ENCODE measurements at places on chromosomes 1 and 21.

DNA sequence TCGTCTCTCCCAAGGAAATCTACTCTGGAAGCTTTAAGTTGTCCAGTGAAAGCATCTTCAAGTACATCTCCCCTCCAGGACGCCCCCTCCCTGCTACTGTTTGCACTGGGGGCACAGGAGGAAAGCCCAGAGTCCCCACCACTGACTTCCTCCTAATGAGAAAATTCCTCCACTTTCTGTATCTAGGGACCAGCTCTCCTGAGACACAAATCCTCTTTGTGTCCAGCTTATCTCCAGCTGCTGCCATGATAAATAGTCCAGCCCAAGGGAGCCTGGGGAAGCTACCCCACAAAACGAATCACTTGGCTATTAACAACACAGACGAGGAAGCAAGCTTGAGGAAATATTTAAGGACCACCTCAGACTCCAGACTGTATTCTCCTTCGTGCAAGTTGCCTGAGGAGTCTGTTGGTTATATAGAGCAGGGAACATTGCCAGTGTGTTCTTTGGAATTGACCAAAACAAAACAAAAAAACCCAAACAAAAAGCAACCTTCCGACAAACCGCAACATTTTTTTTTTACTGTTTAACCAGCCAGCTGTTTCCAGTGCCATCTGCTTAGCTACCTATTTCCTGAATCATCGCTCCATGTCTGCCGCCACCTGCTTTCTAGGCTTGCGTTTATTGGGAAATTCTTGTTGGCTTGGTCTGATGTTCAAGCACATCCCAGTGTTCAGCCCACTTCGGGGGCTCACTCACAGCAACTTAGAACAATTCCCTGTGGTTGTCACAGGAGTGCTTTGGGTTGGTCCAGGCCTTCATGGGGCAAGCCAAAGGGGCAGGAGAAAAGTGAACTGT is 7.7 kb downstream of the C1orf226 start:
- DNase-seq, result no peak

DNA sequence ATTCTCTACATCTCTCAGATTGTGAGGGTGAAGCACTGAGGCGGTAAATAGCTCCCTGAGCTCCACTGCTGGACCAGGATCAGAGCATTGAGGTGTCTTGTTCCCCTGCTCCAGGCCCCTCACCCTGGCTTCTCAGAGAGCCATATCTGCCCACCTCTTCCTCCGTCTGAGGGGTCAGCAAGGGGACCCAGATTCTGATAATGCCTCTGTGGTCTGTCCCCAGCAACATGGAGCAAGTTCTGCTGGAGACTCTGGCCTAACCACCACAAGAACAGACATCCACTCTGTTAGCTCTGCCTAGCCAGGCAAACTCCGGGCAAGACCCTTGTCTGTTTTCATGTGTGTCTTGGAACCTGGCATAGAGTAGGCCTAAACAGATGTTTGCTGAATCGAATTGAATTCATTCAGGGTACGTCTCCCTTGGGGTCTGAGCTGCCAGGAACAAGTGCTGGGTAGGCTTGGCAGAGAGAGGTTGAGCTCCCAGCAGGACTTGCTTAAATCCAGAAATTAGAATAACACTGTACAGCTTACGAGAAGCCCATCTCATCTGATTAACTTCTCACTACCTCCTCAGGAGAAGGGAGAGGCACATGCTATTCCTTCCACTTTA is 2.3 kb downstream of the TRAF5 start:
- DNase-seq, result no peak

GRCh38 chr1:184340984-184341383 is 45.8 kb upstream of the C1orf21 start:
- no peak for DNase-seq

GRCh38 chr1:195415584-195415983 is 1192.7 kb downstream of the KCNT2 start:
- peak; percentile 3 for DNase-seq

- DNase-seq, result no peak
These were observed 213.8 kb downstream of the SIPA1L2 start for GRCh38 chr1:232416026-232416568.

DNA sequence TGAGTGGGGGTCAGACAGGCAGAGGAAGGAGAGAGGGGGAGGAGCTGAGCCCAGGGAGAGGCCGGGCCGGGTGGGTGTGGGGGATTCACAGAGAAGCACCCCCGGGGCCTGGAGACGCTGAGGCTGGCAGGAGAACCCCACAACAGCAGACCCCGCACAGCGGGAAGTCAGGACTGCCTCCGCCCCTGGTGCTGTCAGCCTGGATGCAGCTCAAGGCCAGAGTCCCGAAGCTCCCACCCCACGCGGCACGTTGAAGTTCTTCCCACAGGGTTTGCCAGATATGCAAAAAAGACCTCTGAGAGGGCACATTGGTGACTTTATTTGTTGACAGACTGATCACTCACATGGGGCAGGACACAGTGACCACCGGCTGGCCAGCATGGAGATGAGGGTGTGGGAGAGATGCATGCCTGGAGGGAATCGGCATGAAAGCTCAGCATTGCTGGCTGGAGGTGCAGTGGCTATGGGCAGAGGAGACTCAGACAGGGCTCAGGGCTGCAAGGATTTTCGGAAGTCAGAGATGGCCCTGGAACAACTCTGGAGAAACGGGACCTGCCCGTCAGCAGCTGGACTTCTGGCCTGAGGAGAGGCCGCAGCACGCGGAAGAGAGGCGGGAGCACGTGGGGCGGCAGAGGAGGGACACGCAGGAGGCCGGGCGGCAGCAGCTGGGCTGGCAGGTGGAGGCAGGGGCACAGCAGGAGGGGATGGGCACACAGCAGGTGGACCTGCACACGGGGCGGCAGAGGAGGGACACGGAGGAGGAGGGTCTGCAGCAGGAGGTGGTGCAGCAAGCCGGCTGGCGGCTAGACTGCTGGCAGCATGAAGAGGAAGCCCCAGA is 885 bp downstream of the KRTAP10-3 start:
- no peak for DNase-seq

- peak; percentile 43 for DNase-seq
These were observed 29.1 kb downstream of the CHML start for GRCh38 chr1:241611063-241611462.

GRCh38 chr21:43864962-43865539 is at the start of gene AGPAT3:
Gene AGPAT3 (plus strand): TSS chr21:43865223. CDS start chr21:43959682, 94,459 bp downstream.
- peak; percentile 66 for DNase-seq

GRCh38 chr1:68588304-68588703 is 91.4 kb upstream of the DEPDC1 start:
- DNase-seq, result no peak

DNA sequence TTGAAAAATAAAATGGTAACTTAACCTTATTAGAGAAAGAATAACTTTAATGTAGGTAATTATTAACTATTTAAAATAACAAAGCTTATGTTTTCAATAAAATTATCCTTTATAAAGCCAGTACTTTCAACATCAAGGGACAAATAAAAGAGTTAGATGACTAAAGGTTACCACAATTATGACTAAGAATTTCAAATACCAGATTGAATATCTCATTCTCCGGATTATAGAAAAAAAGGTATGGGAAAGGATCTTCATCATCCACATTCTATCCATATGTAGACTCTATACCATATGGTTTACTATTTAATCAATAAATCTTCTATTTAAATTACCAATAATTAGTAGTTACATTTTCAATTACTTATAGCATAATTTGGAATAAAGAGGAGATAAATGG is 62.8 kb downstream of the TOR3A start:
- DNase-seq, result no peak

DNA sequence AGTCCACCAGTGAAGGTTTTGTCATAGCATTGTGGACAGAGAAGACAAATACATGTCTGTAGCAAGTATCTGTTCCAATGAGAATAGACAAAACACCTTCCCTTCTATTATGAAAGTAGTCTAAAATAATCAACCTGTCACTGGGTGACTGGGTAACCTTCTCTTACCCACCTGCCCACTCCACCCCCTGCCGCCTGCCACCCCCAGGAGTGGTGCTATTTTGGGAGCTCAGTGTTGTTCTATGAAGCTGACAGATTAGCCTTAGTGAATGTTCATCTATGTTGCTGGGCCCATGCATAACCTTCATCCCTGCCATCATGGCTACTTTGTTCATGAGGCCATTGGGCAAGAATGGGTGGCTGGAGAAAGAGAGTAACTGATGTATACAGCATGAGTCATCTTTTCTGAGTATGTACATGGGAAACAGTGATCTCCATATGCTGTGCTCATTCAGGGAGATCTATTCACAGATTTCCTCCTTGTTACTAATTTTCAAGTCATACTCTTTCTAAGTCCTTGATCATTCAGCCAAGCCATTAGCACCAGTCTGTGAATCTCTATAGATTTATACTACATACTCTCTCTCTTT is 24.8 kb downstream of the MARK1 start:
- DNase-seq, result no peak

GRCh38 chr1:3030663-3031381 is 9.6 kb downstream of the ACTRT2 start:
- DNase-seq, result no peak

DNA sequence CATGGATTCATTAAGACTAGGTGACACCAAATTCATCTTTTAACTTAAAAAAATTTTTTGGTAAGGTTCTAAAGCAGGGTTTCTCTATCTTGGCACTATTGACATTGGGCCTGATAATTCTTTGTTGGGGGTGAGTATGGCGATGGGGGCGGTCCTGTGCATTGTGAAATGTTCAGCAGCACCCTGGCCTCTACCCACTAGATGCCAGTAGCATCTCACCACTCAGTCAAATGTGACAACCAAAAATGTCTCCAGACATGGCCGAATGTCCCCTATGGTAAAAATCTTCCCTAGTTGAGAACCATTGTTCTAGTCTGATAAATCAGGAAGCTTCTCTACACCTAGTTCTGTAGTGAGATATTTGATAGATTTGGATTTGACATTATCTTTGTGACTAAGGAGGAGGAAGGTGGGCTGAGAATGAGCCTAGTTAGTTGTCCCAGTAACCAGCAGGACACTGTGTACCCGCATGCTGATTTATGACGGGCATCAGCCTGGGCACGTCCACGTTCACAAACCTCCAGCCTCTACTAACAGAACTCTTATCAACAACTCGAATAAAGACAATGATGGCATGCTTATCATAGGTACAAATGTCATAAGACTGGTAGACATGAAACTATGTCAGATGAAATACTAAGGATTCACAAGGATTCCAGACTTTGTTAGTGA is 104.6 kb downstream of the KCND3 start:
- no peak for DNase-seq

DNA sequence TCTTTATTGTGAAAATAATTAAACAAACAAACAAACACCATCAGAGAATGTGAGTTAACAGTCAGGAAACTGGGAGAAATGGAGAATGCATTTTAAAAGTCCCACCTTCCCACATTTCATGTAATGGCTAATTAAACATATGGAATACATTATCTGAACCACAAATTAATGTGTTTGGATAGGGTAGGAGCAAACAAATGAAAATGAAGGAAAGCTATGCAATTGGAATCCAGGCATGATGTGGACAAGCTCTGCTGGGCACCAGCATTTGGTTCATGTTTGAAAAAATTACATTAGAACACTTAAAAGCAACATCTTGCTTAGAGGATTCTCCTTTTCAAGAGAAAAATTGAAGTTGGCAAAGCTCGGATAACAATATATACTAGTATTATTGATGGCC is 628.1 kb downstream of the LMO4 start:
- no peak for DNase-seq

- no peak for DNase-seq
These were observed 53.0 kb upstream of the CPLANE2 start for GRCh38 chr1:16289959-16290358.

DNA sequence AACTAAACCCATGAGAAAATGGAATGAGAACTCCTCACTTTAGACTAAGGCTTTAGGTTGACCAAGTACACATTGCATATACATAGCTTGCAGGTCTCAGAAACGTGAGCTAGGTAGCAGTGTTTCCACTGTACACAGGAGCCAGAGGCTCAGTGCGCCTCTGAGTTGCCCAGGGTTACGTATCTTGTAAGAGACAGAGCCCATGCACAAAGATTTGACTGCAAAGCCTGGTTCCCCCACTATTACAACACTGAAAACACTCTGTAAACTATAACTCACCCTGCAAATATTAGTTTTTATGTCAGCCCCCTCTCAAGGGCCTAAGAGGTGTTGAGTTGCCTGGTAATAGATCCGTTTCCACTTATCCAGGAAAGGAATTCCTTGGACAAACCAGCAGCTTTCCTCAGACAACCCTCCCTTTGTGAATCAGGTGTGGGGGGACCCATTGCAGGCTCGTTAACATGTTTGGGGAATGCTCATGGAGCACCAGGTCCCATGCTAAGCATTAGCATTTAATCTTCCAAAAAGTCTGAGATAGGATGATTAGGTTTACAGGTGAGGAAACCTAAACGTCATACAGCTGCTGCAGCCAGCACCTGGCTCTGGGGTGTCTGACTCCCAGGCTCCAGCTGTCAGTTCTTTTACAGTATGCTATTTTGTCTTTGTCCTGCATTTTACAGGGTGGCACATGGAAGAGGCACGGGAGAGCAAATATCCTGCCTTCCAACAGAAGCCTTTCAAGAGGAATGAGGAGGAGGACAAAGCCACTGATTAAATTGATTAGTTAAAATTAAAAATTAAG is 25.7 kb downstream of the TENT5C start:
- no peak for DNase-seq

GRCh38 chr21:41802684-41803083 is 35.8 kb upstream of the RIPK4 start:
- DNase-seq, result no peak

GRCh38 chr1:14181191-14181795 is 417.2 kb upstream of the KAZN start:
- DNase-seq, result no peak

GRCh38 chr1:230431527-230431926 is 5.4 kb upstream of the PGBD5 start:
- no peak for DNase-seq
